ENCODE measurements at places on chromosomes 16 and 17. TPM values are rescaled to one million over a fixed set of nuclear protein-coding genes. Genes with fewer than 3 reads are reported as not detected.
A peak's percentile ranks its signal among the peaks of the same experiment; 100 is the strongest.

DNA sequence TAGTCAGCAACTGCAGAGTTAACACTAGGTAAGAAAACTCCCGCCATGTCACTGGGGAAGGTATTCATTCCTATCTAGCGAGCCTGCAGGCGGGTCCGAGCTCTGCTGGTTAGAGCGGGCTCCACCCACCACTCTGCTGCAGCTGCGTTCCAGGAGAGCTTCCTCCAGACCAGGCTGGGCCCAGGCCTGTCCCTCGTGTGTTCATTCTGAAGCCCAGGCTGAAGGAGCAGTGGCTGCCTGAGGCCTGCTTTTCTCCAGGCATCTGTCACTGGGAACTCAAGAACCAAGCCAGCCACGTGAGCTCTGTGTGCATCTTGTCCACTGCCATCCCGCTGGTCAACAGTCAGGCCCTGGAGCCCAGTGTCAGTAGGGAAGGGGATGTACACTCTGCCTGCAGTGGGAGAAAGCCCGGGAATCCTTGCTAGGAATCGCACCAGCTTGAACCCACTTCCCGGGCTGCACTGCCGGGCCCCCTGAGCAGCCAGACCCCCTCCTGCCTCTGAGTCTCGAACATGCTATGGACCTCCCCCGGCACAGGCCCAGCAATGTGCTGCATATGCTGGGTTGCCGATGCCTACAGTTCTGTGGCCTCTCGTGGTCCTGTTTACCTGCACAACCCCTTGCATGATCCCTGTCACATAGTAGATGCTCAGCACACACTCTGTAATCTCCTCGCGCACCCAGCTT, 51.0 kb upstream of the ENPP7 start:
- no peaks in the 10 kb centered on the region for H3K4me1 ChIP-seq
- no peaks in the 10 kb centered on the region for H3K36me3 ChIP-seq
- H3K27ac ChIP-seq, result no peak overlapping the region
- DNase-seq, result no peak

DNA sequence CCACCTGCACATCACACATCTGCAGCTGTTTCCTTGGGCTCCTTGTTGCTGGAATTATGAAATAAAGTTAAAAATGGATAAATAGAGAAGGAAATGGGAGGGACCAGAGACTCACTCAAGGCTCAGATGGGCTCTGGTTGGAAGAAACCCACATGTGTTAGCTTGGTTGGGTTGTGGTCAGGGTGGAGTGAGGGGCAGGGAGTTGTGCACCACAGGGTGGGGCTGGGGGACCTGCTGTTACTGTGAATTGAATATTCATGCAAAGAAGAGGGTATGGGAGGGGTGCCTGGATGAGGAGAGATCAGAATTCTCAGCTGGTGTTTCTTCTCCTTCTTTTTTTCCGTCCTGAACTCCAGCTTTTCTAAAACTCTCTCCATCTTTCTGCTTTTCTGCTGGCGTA, 320.7 kb downstream of the MAP2K4 start:
- H3K27ac ChIP-seq, result no peak overlapping the region
- H3K27me3 ChIP-seq, result no peaks in the 10 kb centered on the region
- H3K4me1 ChIP-seq, result no peaks in the 10 kb centered on the region
- no peaks in the 10 kb centered on the region for H3K36me3 ChIP-seq

GRCh38 chr17:43634591-43635125, 27.1 kb downstream of the MEOX1 start:
- DNase-seq, result peak; percentile 33
- no peak overlapping the region for H3K4me3 ChIP-seq
- no peaks in the 10 kb centered on the region for H3K27me3 ChIP-seq
- H3K27ac ChIP-seq, result peak overlapping the region; percentile 5
- H3K36me3 ChIP-seq, result no peaks in the 10 kb centered on the region
- H3K4me1 ChIP-seq, result peaks cover 12% of the 10 kb centered on the region

SEPTIN12 gene
- polyA plus RNA-seq, result not detected

DNA sequence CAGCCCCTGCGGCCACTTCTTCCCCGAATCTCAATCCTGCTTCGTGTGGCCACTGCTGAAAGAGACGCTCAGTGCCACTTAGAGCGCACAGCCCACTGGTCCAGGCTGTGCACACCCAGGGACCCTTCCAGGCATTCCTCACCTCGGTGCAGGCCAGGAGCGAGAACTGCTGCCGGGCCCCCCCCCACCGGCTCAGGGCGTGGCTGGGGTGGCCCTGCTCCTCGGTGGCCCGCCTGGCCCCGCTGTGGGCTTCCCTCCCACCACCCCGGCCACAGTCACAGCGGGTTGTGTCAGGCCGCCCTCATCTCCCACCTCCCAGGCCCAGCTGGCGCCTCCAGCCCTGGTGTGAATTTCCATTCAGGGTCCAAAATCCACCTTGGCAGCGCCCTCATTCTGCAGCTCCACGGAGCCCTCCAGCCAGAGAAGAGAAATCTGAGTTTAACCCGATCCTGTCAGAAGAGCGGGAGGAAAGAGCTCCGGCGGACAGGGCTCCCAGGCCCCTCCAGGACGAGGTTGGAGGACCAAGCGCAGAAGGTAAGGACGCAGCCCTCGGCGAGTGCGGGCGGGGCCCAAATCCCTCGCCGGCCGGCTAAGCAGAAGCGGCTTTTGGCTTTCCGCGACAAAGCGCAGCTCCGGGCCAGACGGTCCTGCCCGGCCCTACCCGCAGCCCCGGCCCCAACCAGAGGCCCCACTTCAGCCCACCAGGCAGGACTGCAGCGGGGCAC, 12.0 kb downstream of the TBC1D16 start:
- no peaks in the 10 kb centered on the region for H3K36me3 ChIP-seq
- no peaks in the 10 kb centered on the region for H3K27me3 ChIP-seq
- H3K4me1 ChIP-seq, result peaks cover 8% of the 10 kb centered on the region
- no peak overlapping the region for H3K27ac ChIP-seq

KRT33B gene
- polyA plus RNA-seq, result 0.21 TPM

SLFN12 gene
- 11.5 TPM for polyA plus RNA-seq

GRCh38 chr17:19250421-19251173, 13.4 kb downstream of the EPN2 start:
- H3K27ac ChIP-seq, result no peak overlapping the region
- no peak overlapping the region for H3K4me3 ChIP-seq
- H3K36me3 ChIP-seq, result no peaks in the 10 kb centered on the region
- peaks cover 30% of the 10 kb centered on the region for H3K4me1 ChIP-seq
- H3K27me3 ChIP-seq, result no peaks in the 10 kb centered on the region
- DNase-seq, result no peak

Measured in keratinocyte (primary cell).